Left ventricle myocardium inferior (tissue), 1 donor: ENCODE measurements at places on chromosomes 7 and 10. TPM values are rescaled to one million over a fixed set of nuclear protein-coding genes. Genes with fewer than 3 reads are reported as not detected.

GRCh38 chr10:110735620-110736027 lies 91.5 kb downstream of the RBM20 start:
- DNase-seq = no peak

DNA sequence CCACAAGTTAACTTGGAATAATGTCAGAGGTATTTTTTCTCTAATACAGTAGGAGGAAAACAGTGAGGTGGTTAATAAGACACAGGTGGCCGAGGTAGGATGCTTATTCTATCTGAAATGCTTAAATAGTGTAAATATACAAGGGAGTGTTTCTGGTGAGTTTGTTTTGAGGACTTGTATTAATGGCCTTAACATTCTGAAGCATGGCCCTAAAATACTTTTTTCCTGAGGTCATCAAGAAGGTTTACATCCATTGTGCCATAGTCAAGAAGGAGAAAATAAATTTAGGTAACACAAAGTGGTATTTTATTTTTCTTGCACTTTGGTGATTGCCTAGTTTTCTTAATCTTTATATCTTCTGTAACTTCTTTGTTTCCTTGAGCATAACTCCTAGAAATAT lies 18.8 kb downstream of the GNAI1 start:
- no peak for DNase-seq

ANKRD61 gene
- not detected for total RNA-seq

ASB10 gene
- total RNA-seq = 35.4 TPM

DNA sequence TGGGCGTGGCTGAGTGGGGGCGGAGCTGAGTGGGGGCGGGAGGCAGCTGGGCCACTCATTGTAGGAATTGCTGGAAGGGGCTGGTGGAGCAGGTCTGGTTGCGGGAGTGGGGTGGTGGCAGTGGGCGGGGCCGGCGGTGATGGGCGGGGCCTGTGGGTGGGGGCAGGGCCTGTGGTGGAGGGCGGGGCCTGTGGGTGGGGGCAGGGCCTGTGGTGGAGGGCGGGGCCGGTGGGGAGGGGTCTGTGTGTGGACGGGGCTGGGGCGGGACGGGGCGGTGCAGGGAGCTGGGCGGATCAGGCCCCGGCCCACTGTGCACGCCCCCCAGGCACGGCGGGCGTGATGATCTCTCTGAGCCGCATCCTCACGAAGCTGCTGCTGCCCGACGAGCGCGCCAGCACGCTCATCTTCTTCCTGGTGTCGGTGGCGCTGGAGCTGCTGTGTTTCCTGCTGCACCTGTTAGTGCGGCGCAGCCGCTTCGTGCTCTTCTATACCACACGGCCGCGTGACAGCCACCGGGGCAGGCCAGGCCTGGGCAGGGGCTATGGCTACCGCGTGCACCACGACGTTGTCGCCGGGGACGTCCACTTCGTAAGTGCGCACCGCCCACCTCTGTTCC lies 14.0 kb downstream of the SLC29A4 start:
- DNase-seq = no peak

GRCh38 chr7:42614636-42615035 lies 297.2 kb downstream of the C7orf25 start:
- DNase-seq = no peak

CAV1 gene
- total RNA-seq = 266 TPM

CLIP2 gene
- 7.4 TPM for total RNA-seq

- DNase-seq = no peak
These were observed 45.9 kb downstream of the MTURN start for GRCh38 chr7:30180718-30181117.

DNA sequence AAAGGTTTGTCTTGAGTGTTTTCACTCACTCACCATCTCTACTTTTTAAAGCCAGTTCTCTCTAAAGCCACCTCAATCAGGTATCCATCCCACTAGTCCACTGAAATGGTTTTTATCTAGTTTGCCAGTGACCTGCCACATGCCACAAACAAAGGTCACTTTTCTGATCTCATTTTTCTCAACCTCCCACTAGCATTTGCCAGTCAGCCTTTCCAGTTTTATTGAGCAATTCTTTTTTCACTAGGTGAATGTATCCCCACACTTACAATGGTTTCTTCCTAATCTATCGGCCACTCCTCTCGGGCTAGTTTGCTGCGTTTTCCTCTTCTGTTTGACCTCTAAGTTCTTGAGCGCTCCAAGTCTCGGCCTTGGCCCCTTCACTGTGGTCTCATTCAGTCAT lies 44.9 kb upstream of the ARL4A start:
- no peak for DNase-seq

DNA sequence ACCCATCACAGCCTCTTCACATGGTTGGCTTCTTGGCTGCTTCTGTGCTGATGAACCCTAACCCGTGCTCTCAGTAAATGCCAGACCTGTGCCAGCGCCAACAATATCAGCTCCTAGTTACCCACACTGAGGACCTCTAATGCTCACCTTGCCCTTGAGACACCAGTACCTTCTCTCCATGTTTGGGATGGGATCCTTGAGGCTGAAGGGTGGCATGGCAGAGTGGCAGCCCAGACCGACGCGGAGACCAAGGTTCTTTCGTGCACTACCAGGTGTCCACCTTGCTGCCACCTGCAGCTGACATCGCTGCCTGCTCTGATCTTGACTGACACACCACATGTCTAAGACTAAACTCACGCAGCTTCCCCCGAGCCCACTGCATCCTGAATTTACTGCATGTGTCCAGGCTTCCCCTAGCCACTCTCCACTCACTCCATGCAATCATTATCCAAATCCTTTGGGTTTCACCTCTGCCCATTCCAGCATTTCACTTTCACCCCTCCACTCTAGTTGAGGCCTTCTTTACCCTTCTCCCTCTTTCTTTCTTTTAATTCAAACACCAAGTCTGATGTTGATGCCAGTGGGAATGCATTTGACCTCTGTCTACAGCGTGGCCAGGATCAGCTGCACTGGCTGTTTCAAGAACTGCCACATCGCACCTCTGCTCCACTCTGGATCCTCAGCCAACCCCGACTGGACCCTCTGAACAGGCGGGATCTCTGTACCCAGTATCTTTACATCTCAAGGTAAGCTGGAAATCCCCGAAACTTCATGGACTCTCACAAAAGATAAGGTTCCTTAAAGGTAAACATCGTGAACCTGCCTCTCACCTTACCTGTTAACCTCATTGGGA lies 294.9 kb downstream of the GLRX3 start:
- DNase-seq = no peak

DNA sequence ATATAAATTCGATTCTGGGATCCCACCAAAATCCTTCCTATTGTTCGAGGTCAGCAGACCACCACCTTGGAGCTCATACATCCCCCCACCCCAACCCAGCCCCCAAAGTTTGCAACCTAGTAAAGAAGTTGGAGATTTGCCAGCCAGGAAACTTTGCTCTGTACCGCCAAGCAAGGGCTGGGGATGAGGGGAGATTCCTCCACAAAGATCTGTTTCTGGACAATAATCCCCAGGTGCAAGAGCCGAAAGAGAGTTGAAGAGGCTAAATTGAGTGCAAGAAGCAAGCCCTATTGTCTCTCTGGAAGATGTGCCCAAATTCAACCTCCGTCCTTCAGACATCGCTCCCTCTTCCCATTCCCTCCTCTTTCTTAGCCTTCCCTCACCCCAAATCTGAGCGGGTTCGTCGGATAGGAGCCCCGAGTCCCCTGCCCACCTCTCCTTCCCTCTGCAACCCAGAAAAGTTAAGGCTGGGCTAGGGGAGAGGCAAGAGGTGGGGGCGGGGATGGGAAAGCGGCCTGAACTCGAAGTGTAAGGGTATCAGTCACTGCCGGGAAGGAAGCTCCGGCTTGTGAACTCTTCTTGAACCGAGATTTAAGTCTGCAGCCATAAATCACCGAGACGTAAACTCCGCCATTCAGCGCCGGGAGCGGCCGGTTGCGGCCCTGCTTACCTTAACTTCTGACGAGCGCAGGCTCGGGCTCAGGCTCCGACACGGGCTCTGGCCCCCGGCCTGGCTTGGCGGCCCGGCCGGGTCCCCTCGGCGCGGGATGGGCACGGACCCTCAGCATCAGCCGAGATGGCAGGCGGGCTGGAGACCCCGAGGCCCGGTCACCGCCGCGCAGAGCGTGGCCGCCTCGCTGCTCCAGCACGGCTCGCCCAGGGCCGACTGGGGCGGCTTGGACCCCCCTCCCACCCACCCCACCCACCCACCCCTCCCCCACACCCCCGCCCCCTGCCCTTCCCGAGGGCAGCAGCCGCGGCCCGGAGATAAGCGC lies 10.8 kb upstream of the HOXA2 start:
- no peak for DNase-seq

LRGUK gene
- total RNA-seq = 0.19 TPM

HOXA7 gene
- 0.36 TPM for total RNA-seq

DNA sequence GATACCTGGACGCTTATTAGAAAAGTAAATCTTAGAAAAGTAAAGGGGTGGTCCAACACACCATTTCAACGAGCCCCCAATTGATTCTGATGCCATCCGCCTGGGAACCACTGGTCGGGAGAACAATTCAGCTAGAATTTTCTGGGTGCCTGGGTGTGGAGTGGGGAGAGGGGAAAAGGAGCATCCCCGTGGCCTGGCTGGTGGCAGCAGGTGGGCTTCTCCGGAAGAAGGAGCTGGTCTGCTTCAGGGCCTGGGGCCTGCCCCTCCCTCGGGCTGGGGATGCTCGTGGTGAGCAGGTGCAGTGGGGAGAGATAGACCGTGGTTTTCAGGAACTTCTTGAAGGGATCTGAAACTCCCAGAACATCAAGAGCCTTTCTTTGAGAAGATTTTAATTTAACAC lies 39.9 kb upstream of the DUSP5 start:
- DNase-seq = no peak
